ENCODE measurements at places on chromosomes 12 and 14.
A peak's percentile ranks its signal among the peaks of the same experiment; 100 is the strongest.

GRCh38 chr12:16300736-16301135 lies 23.3 kb upstream of the SLC15A5 start:
- no peak for DNase-seq

DNA sequence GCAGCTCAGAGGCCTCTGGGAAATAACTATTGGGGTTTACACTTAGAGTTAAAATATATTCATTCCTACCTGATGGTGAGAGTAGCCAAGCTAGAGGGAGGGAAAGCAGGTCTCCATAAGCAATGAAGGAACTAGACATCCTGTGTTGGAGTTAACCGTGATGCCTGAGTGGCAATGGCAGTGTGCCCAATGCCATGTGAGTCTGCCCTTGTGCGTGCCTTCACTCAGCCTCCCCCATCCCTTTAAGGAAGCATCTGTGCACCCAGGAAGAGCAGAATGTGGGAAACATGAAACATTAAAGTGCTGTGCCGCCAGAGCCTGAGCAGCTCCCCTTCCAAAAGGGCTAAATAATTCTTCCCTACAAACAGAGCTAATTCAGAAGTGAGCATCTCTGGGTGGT lies 76.3 kb downstream of the COX16 start:
- peak; percentile 64 for DNase-seq

DNA sequence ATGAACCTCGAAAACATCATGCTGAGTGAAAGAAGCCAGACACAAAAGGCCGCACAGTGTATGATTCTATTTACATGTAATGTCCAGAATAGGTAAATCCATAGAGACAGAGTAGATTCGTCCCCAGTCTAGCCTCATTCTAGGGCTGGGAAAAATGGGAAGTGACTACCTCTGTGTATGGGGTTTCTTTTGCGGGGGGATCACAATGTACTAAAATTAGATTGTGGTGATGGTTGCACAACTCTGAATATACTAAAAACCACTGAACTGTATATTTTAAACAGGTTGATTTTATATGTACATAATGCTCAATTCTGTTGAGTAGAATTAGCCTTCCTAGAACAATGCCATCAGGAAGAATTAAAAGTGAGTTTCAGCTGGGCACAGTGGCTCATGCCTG lies 6.3 kb upstream of the RILPL2 start:
- peak; percentile 51 for DNase-seq

DNA sequence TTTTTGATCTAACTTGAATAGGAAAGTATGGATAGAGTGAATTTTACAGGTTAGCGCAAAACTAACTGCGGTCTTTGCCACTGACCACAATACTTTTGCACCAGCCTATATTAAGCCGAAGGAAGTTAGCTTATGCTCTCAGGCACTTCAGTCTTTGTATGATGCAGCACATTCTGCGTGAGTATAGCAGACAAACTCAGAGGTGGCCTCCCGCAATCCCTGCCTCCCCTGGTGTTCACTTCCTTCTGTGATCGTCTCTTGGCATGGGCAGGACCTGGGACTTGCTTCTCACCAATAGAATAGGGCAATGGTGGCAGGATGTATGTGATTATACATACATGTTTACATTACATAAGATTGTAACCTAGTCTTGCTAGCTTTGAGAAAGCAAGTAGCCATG lies 10.3 kb upstream of the SLC6A13 start:
- no peak for DNase-seq

GRCh38 chr12:80936642-80937390 lies 918 bp downstream of the LIN7A start:
- DNase-seq = peak; percentile 36

- DNase-seq = no peak
Observed at GRCh38 chr12:85711735-85712390, 124.3 kb downstream of the RASSF9 start.

- no peak for DNase-seq
Observed at GRCh38 chr14:31828946-31829868, 247.9 kb upstream of the ARHGAP5 start.

GRCh38 chr12:19529951-19530636 lies 90.8 kb downstream of the AEBP2 start:
- no peak for DNase-seq

GRCh38 chr14:35678403-35679028 lies 130.6 kb downstream of the RALGAPA1 start:
- peak; percentile 58 for DNase-seq

DNA sequence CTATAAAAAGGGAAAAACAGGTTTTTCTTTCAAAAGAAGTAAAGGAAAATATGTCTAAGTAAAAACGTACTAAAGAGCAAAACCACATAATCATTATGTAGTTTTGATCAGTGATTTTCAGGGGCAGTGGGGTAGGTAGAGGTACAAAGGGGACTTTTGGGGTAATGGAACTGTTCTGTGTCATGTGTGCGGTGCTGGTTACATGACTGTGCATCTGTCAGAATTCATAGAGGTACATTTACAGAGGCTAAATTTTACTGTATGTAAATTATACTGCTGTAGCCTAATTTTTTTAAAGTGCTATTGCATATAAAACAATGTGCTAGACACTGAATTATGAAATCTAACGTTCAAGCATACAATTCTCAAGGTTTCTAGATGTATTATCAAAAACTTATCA lies 2.0 kb downstream of the ESR2 start:
- no peak for DNase-seq

DNA sequence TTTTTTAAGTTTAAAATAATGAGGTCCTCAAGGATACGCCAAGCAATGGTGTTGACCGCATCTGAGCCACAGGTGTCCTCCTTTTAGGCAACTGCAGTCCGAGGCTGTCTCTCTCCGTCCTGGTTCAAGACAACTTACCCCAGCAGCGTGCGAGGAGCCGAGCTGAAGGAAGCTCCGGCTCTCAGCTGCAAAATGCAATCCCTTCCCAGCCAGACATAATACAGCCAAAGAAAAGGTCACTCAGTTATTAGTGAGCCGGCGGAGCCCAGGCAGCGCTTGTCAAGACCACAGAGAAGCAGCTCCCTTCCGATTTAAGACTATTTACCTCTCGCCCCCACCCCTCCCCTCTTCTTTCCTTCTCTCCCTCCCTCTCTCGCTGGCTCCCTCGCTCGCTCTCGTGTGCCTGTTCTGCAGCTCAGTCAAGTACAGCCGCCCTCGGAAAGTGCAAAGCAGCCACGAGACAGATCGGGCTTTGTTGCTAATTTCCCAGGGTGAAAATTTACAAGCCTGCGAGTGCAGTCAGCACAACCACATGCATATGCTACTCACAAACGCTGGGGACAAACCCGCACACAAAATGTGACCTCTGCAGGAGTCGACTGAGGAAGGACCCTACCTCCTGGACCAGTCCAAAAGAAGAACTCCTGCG lies 363 bp upstream of the LMO3 start:
- no peak for DNase-seq

DNA sequence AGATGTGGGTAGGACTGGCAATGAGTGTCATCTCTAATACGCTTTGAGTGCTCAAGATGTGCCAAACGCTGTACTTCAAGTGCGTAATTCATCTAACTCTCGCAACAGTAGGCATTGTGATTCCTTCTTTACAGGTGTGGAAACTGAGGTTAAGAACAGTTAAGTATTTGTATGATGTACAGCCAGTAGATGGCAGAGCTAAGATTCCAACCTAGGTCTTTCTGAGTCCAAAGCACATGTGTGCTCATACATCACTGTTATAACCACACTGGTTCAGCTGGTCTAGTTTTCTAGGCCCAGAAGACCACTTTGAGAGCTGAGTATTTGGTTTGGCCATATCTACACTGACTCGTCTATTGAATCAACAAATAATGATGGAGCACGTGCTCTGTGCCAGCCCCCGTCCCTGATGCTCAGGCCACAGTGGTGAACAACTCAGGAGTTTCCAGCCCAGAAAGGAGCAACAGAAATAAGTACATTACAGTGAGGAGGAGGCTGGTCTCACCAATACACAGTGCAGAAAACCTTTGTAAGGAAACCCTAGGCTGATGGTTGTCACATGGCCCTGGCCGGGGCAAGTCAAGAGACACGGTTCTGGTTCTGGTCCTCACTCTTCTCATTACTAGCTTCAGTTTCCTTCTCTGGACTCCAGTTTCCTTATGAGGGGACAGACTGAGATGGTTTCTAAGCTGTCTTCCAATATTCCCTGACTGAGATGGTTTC lies 69.3 kb upstream of the SCN8A start:
- no peak for DNase-seq

- no peak for DNase-seq
Observed at GRCh38 chr14:74682169-74682952, 30.5 kb downstream of the AREL1 start.

DNA sequence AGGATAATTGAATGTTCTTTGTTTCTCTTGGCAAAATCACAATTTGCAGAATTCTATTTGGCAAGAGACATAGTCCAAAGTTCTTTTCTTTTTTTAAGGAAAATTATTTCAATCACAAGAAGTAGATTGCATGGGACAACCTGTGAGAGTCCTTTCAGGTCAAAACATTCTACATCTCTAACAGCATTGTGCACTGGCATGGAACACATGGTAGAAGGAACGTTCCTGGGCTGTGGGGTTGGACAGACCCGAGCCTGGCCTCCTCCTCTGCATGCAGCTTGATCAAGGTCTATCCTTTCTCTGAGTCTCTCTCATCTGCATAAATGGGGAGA lies 88.6 kb upstream of the CPSF6 start:
- DNase-seq = no peak

GRCh38 chr12:110533607-110534006 lies 31.5 kb downstream of the RAD9B start:
- DNase-seq = no peak

DNA sequence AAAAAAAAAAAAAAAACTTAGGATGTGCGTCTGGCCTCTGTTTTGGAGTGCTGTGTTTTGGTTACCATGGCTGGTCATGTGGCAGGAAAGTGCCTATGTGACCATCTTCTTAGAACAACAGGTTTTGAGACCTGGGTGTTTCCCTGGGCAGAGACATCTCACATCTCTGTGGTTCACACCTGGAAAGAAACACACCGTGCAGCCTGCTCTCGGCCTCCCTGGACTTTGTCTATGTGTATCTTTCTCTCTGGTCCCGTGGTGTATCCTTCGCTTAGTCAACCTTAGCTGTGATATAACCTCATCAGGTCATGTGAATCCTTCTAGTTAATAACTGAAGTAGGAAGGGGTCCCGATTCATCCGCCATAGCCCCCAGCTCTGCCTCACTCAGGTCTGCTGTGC lies 22.6 kb downstream of the ACADS start:
- no peak for DNase-seq

- no peak for DNase-seq
Observed at GRCh38 chr12:2324387-2324786, 271.6 kb downstream of the CACNA1C start.

GRCh38 chr14:101333335-101334280 lies 227.7 kb upstream of the DIO3 start:
- DNase-seq = no peak

DNA sequence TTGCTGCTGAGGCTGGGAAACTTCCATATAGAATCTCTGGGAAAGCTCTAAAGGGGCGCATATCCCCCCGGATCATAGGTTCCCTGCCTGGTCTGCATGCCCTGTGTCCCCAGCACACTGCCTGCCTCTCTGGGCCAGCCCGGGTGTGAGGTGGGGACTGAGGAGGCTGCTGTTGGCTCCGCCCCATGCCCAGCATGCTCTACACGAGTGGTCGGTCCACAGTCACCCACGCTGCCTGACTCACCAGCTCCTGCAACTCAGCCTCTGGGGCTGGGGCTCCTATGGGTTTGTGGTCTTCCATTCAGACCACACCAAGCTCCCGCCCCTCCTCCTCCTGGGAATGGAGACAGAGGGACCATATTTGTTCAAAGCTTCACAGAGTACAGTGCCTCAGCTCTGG lies 88.5 kb upstream of the ANO2 start:
- DNase-seq = no peak
